Smooth muscle cell of bladder (primary cell): ENCODE measurements at places on chromosomes 5 and 9. TPM values are rescaled to one million over a fixed set of nuclear protein-coding genes. Genes with fewer than 3 reads are reported as not detected.

Gene KLHL3
- total RNA-seq, result 1.4 and 3.1 TPM in 2 replicates

Gene FAM221B
- total RNA-seq, result not detected in 2 replicates

Gene SLC34A3
- total RNA-seq, result not detected in 2 replicates

Gene DOLPP1
- 5.7 and 6.9 TPM in 2 replicates for total RNA-seq

Gene CATSPER3
- total RNA-seq, result 0.09 and 0.14 TPM in 2 replicates

Gene PCDHB15
- 0.46 and 0.71 TPM in 2 replicates for total RNA-seq

Gene LIX1
- total RNA-seq, result under 0.01 TPM in 1 of 2 replicates, not detected in the other

Gene SCGB3A2
- not detected in 2 replicates for total RNA-seq

Gene SLC6A3
- under 0.01 TPM in 1 of 2 replicates, not detected in the other for total RNA-seq

Gene CD14
- 2.9 and 8.8 TPM in 2 replicates for total RNA-seq

Gene UAP1L1
- total RNA-seq, result 7.7 and 14.3 TPM in 2 replicates

Gene F2RL2
- 5.4 and 9.8 TPM in 2 replicates for total RNA-seq

Gene CTNND2
- total RNA-seq, result not detected in 2 replicates

Gene SLCO6A1
- not detected in 2 replicates for total RNA-seq

Gene TAF11L5
- total RNA-seq, result not detected in 2 replicates

Gene STOM
- 366 and 500 TPM in 2 replicates for total RNA-seq

Gene IL9
- not detected in 2 replicates for total RNA-seq

Gene PCDHB8
- 0.09 and 0.43 TPM in 2 replicates for total RNA-seq

Gene PTGDS
- 2.3 and 14.1 TPM in 2 replicates for total RNA-seq

Gene FAM151B
- total RNA-seq, result 7.9 and 8.0 TPM in 2 replicates

Gene LCN15
- not detected in 2 replicates for total RNA-seq

Gene TDRD7
- total RNA-seq, result 7.2 and 8.0 TPM in 2 replicates

Gene ARL14EPL
- total RNA-seq, result 0.18 TPM in 1 of 2 replicates, not detected in the other

Gene PLPPR1
- not detected in 2 replicates for total RNA-seq

Gene F12
- total RNA-seq, result 0.18 and 0.28 TPM in 2 replicates

Gene STPG3
- total RNA-seq, result not detected in 2 replicates

Gene GAS1
- 85.8 and 306 TPM in 2 replicates for total RNA-seq

Gene COL27A1
- 3.0 and 7.1 TPM in 2 replicates for total RNA-seq

Gene GNA14
- 0.57 and 1.4 TPM in 2 replicates for total RNA-seq

Gene NME5
- total RNA-seq, result 1.6 and 2.1 TPM in 2 replicates

Gene NOTCH1
- 13.5 and 17.4 TPM in 2 replicates for total RNA-seq

Gene INSL6
- total RNA-seq, result not detected in 2 replicates

Gene SOHLH1
- total RNA-seq, result not detected in 2 replicates

Gene HEMGN
- total RNA-seq, result not detected in 2 replicates

Gene CSF2
- 0.18 TPM in 1 of 2 replicates, not detected in the other for total RNA-seq

Gene SLCO4C1
- total RNA-seq, result not detected in 2 replicates

Gene IFNA21
- not detected in 2 replicates for total RNA-seq

Gene SAXO1
- total RNA-seq, result under 0.01 and 0.09 TPM in 2 replicates

Gene PAX5
- total RNA-seq, result not detected in 2 replicates

Gene TMOD1
- total RNA-seq, result 0.57 and 0.74 TPM in 2 replicates

Gene ZFP37
- total RNA-seq, result 2.3 and 2.4 TPM in 2 replicates

Gene GPX8
- 105 and 131 TPM in 2 replicates for total RNA-seq

Gene IRGM
- under 0.01 TPM in 1 of 2 replicates, not detected in the other for total RNA-seq

Gene ZCCHC9
- 33.7 and 39.8 TPM in 2 replicates for total RNA-seq
